ENCODE measurements at places on chromosomes 1 and 21.

DNA sequence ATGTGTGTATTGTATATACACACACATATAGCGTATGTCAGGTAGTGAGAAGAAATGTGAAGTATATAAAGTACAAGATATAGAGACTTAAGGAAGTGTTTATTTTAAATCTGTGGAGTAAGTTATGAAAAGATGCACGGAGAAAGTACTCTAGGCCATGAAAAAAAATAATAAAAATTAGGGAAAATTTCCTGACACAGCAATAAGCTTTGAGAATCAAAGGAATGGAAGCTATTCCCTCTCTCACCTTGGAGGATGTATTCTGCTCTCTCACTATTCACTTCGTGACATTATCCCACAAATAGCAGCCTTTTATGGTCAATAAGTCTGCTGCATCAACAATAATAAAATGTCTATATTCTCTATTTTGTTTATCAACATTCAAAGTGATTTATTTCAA lies 700.4 kb upstream of the RGS18 start:
- no peak for DNase-seq

DNA sequence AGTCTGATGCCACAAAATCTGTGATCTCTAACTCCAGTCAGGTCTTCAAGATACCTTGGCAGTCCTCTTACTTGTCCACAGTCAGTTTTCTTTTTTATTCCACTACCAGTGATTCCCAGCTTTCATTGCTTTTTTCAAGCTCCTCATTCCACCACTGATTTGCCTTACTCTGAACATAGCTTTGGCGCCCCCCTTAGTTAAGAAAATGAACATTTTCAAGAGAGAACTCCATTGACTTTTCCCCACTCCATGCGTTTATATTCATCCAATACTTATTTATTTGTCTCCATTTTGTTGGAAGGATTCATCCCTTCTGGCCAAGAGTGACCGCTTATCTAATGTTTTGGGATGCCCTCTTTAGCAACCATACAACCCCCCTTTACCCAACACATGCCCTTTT lies 33.9 kb upstream of the IPO9 start:
- no peak for DNase-seq

GRCh38 chr1:19076841-19077616 lies 120.6 kb upstream of the IFFO2 start:
- DNase-seq = no peak

DNA sequence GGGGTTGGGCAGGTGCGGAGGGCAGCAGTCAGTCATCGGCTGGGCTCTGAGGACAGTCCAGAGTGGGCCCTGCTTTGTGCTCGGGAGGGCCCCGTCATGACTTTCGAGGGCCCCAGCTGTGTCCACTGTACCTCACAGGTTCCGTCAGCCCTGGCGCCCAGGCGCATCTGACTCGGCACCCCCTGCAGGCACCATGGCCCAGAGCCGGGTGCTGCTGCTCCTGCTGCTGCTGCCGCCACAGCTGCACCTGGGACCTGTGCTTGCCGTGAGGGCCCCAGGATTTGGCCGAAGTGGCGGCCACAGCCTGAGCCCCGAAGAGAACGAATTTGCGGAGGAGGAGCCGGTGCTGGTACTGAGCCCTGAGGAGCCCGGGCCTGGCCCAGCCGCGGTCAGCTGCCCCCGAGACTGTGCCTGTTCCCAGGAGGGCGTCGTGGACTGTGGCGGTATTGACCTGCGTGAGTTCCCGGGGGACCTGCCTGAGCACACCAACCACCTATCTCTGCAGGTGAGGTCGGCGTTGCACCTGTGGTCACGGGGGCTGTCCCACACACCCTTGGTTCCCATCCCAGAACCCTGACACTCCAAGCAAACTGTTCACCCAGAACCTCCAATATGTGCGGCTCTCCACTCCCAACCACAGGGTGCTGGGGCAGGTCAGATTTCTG lies 7.8 kb downstream of the PODN start:
- no peak for DNase-seq

- no peak for DNase-seq
Measured at GRCh38 chr1:47690341-47691250, 252.8 kb downstream of the FOXD2 start.

DNA sequence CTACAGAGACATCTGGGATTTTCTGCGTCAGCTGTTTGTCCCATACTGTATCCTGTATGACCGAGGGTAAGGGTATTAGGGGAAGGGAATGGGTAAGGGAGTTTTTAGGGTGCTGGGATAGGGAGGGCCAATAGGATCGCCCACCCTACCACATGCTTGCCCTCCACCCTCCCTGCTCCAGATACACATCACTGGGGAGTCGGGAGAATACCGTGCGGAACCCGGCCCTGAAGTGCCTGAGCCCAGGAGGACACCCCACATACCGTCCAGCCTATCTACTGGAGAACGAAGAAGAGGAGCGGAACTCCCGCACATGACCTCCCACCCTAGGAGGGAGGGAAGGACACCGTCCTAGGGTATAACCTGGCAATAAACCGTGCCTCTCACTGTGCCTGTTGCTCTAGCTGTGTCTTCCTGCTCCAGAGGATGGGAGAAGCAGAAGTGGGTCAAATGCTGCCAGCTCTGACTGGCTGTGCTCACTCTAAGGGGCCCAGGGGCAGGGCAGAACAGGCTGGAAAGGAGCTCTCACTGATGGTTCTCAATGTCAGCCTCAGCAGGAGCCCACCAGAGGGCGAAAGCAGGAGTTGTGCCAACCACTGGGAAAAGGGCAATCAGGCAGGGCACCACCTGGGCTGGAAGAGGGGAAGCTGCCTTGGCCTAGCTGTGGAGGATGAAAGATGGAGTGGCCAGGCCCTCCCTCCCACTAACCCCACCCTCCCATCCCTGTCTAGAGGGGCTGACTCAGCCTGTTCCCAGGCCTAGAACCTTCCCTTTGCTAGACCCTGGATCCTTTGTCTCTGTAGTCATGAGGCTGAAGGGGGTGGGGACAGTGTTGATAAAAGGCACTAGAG lies 440 bp upstream of the LENEP start:
- no peak for DNase-seq

GRCh38 chr21:39969691-39970364 lies 102.6 kb downstream of the PCP4 start:
- no peak for DNase-seq

DNA sequence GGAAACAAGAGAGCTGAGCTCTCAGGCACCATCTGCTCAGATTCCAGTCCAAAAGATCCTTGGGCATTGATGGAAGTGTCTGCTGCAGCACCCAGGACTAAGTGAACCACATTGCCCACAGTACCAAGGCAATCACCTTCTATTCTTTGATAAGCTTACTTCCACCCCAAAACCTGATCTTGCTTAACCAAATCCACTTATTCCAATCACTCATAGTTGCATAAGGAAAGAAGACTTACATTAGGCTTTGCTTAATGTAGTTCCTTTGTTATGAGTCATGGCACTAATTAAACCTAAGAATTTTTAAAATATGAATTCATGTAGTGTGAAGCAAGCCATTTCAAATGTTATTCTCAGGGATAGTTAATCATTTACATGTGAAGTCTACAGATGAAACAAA lies 84.5 kb downstream of the UCHL5 start:
- no peak for DNase-seq

GRCh38 chr1:15352128-15352957 lies 57.3 kb upstream of the EFHD2 start:
- peak; percentile 46 for DNase-seq

DNA sequence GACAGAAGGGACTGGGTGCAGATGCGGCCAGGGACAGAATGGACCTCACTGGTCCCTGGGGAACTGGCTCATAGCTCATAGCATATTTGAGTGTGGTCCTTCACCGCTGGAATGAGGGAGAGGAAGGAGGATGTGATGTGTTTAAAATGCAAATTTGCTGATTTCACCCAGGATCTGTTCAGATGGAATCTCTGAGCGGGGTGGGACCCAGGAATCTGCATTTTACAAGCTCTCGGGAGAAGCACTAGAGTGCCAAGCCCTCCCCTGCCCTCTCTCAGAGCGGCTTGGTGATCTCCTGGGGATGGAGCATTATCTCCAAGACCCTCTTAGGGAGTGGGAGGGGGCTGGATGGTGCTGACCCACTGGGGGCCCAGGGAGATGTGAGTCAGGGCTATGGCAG lies 22.8 kb upstream of the MFN2 start:
- DNase-seq = no peak

DNA sequence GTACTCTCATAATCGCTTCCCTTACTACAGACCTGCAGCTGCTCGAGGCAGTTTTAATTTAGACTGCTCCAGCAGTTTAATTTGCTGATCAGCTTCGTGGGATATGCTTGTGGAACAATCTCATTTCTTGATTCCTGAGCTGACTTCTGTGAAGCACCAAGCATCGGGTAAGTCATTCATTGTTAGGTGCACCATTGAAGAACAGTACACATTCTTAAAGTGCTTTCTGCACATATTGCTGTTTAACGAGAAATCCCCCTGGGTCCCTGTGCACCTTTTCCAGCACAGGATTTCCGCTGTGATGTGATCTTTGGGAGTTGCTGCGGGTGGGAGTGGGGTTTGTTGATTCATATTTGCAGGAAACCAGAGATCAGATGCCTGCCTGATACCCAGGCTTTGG lies 9.1 kb downstream of the GALNT2 start:
- no peak for DNase-seq

- DNase-seq = no peak
Measured at GRCh38 chr1:236862615-236863211, 67.6 kb downstream of the MTR start.

DNA sequence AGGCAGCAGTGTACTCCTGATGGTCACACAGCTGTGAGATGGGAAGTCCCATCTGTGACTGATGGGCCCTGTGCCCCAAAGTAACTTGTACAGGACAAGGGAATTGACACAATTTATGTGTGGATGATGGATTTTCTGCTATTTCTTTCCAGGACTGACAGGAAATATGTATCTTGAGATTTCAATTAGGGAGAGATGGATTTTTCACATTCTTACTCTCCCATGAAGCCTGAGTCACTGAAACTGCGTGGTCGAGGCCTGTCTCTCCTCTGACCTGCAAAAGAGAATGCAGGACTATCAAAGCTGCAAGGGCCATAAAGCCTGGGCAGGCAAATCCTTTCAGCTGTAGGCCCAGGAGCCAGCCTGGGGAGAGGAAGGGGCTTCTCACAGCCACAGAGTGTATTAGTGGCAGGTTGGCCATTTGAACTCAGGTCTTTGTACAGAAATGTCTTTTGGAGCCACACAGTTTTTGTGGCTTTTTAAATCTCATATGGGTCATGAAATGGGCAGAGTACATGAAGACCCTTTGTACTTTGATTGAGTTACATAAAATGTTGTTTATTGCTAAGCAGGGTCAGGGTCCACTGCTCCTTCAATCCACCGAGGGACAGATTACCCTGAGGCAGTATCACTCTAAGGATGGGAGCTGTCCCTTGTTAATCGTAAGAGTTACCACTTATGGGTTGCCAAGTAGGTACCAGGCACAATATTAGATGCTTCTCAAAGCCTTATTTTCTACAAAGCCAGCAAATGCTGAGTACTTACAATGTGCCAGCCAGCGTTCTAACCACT lies 14.8 kb downstream of the ALX3 start:
- DNase-seq = no peak

DNA sequence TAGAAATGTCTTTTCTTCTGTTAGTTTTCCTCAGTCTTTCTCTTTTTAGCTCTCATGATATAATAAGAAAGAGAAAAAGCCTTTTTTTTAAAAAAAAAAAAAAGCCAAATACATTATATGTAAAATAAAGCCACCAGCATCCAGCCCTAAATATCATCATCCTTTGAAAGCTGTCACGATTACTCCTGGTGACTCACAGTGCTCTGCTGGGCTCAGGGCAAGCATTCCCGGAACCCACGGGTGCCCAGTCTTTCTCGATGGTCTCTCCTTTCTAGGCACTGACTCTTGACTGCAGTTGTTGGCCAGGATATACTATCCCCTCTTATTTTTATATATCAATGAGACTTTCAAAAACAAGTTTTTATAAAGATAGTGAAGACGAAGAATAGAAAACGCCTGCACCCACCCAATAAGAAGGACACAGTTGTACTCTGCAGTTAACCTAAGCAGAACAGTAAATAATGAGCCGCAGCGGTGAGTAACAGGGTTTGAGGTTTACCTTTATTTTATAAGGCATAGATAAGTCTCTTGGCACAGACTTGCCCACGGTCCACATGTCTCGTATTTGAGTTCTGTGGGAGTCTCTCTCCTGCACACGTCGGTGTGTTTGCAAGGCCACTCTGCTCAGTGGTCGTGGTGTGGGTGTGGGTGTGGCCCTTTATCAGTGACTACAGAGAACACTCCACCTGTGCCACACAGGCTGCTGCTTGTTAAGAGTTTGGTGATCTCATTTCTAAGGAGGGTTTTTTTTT lies 15.7 kb upstream of the MX2 start:
- DNase-seq = no peak

GRCh38 chr1:213969958-213970555 lies 17.7 kb upstream of the PROX1 start:
- no peak for DNase-seq

DNA sequence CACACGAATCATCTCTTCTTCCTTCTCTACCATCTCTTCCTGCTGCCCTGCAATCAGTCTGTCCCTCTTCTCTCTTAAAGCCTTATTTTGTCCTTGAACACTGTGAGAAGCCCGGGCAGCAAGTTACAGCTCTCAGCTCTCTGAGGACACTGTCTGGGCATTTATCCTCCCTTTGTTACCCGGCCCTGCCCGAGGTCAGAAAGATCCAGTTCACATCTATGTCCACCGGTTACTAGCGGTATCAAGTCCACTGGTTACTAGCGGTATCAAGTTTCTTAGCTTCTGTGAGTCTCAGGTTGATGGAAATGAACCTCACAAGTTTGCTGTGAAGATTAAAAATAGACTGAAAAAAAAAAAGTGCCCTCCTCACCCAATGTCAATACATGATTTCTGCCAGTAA lies 18.8 kb downstream of the IFNLR1 start:
- no peak for DNase-seq

DNA sequence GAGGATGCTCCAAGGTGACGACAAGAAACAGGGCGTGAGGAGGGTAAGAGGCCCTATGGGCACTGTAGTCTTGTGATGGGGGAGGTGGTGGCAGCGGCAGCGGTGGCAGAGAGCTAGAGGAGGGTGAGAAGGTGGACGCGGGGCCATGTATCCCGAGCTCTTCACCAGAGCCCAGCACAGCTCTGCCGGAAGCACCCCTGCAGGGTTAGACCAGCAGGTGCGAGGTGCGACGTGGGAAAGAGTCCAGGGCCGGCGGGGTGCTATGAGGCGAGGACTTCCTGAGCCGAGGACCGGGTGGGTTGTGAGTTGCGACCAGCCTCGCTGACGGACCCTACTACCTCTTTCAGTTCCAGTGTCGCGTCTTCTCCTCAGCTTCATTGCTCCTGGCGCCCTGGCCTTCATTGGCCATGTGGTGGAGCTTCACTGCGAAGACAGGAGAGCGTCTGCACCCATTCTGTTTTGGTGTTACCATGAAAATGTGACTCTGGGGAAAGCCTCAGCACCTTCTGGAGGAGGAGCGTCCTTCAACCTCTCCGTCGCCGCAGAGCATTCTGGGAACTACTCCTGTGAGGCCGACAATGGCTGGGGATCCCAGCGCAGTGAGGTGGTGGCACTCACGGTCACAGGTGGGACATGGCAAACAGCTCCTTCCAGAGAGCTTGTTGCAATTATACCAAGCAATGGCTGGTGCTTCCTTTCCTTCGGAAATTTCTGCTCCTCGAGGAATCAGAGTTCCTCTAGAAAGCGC lies 67.9 kb upstream of the KIRREL1 start:
- DNase-seq = no peak
